T47D (cell line): ENCODE measurements at places on chromosomes 6 and 20.

GRCh38 chr6:71034563-71035345 is 77.9 kb upstream of the B3GAT2 start:
- no peak for DNase-seq

DNA sequence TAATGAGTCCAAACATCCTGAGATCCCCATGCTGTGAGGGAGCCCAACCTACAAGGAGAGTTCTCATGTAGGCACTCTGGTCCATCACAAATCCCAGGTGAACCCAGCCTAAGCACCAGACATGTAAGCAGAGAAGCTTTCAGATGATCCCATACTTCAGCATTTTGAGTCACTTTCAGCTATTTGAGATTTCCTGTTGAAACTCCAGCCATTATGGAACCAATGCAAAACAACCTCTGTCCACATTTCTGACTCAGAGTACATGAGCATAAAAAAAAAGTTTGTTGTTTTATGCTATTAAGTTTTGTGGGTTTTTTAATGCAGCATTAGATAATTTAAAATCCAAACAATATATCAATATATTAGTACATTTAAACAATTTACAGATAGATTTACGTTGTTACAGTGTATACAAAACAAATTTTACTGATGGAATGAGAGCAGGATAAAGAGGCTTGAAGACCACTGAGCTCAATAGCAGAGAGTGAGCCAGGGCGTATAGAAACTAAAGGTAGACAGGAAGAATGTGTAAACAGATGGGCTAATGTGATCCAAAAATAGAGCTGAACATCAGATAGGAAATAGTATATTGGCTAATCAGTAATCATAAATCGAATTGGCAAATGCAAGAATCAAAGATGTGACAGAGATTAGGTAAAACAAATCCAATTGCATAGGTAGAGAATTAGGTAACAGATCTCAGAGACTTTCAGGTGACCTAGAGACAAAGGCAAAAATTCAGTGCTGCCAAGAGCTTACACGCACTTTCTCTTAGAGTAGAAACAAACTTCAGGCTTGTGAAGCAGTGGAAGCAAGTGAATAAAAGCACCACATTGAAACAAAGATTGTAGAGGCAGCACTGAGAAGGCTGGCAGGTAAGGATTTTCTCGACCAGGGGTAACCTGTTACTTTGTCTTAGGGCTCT is 36.2 kb upstream of the PLCB1 start:
- DNase-seq, result no peak

DNA sequence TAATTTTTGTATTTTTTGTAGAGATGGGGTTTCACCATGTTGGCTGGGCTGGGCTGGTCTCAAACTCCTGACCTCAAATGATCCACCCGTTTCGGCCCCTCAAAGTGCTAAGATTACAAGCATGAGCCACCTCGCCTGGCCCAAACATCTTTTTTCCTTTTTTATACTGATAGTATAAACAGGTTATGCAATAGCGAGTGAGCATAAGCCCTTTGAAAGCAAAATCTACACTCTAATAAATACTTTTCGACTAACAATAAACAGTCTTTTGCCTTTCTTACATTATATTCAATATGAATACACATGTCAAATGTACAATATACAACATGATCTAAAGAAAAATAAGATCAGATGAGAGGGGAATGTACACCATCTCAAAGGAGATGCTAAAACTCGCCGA is 38.7 kb downstream of the KIF13A start:
- DNase-seq, result no peak

- no peak for DNase-seq
Measured at GRCh38 chr6:38503960-38504682, 135.6 kb downstream of the BTBD9 start.

- no peak for DNase-seq
Measured at GRCh38 chr20:19849341-19850197, 91.5 kb downstream of the RIN2 start.

GRCh38 chr20:39289831-39290230 is 327.7 kb downstream of the DHX35 start:
- DNase-seq, result no peak

DNA sequence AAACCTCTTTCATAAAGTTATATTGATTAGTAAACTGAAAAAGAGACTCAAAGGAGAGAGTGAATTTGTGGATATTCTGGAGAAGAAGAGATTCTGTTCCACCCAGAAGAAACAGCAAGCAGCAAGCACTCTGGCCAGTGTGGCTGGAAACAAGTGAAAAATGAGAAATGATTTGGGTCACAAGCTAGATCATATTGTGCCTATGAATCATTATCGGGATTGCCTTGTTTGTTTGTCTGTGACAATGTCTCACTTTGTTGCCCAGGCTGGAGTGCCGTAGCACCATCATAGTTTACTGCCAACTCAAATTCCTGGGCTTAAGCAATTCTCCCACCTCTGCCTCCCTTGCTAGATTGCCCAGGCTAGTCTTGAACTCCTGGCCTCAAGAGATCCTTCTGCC is 106.5 kb upstream of the LOC128125822 start:
- no peak for DNase-seq

GRCh38 chr6:152309648-152310047 is 327.5 kb downstream of the SYNE1 start:
- no peak for DNase-seq

GRCh38 chr6:4322846-4323309 is 187.5 kb upstream of the ECI2 start:
- DNase-seq, result no peak

- DNase-seq, result no peak
Measured at GRCh38 chr6:21846541-21847451, 253.2 kb downstream of the SOX4 start.

DNA sequence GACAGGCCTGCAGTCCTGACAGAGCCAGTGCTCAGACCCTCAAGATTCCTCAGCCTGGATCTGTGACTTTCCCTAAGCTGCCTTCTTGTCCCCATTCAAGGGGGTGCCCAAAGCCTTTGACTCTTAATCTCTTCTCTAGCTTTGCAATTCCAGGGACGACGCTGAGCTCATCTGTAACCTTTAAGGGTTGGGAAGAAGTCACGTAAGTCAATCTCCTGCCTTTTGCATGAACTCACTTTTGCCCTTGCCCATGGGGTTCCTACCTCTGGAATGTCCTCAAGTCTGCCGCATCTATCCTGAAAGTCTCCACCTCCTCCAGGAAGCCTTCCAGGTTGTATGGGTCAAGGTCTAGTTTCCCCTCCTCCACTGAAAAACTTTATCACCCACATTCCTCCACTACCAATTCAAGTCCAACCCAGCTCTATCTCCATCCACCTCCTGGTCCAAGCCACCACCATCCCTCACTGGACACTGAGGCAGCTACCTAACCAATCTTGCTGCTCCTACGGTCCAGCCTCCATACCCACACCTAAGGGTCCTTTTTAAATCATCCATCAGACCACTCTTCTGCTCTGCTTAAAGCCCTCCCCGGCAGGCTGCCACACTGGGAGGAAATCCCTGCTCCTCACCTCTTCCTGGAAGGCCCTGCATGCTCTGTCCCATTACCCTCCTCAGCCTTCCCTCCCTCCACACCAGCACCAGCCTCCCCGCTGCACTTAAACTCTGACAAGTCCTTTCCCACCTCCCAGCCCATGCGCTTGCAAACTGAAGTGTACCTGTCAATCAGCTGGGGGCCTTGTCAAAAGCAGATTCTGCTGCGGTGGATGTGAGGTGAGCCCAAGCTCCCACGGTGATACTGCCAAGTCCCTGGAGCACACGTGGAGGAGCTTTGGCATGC is 29.7 kb downstream of the PREX1 start:
- DNase-seq, result no peak
